Activated T-helper 2 cell treated with anti-CD3 and anti-CD28 coated beads, Interferon-gamma antibody, Interleukin-2, Interleukin-4, amounts not matched to agents 10 μg/mL and 5 μg/mL and 100 μg/mL, durations not matched to agents 14 hours and 24 hours and 36 hours (primary cell): ENCODE measurements at places on chromosomes 5 and 9. TPM values are rescaled to one million over a fixed set of nuclear protein-coding genes. Genes with fewer than 3 reads are reported as not detected.

The EDIL3 gene
- total RNA-seq = not detected in 2 replicates

The CTXN3 gene
- total RNA-seq = not detected in 2 replicates

The NUTM2G gene
- not detected in 2 replicates for total RNA-seq

The KIF24 gene
- total RNA-seq = 4.8 and 5.0 TPM in 2 replicates

The PCDHA13 gene
- not detected in 2 replicates for total RNA-seq

The ZDHHC11 gene
- 10.5 and 11.9 TPM in 2 replicates for total RNA-seq

The IFNA13 gene
- not detected in 2 replicates for total RNA-seq

The PCDHGA3 gene
- 0.11 and 0.16 TPM in 2 replicates for total RNA-seq

The RMRP gene
- total RNA-seq = 5,290 and 6,583 TPM in 2 replicates
